ENCODE measurements at places on chromosomes 6 and 20. TPM values are rescaled to one million over a fixed set of nuclear protein-coding genes. Genes with fewer than 3 reads are reported as not detected.

ZNF391 gene
- total RNA-seq: 6.2 TPM

CTCFL gene
- 0.88 TPM for total RNA-seq

PGC gene
- 0.18 TPM for total RNA-seq

TFB1M gene
- total RNA-seq: 19.5 TPM

ADGB gene
- total RNA-seq: 0.12 TPM

TGM2 gene
- 57.3 TPM for total RNA-seq

All from metanephros (tissue), 2 donors.